ENCODE measurements at places on chromosomes 3 and 15.

DNA sequence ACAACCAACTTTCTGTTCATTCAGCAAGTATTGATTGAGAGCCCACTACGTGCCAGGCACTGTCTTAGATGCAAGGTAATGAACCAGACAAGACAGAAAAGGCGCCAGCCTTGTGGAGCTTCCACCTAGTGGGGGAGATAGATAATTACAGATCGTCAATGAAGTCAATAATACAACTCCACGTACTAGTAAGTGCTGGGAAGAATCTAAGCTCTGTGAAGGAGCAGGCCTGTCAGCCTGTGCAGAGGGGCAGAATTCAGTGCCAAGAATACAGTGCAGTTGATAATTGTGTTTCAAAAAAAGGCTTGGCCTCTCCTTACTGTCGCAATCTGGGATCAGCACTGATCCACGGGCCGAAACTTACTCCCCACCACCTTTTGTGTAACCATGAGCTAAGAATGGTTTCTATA, 186.3 kb downstream of the FEZF2 start:
- DNase-seq: no peak

GRCh38 chr15:58504674-58505234, 73.0 kb downstream of the LIPC start:
- DNase-seq: no peak

DNA sequence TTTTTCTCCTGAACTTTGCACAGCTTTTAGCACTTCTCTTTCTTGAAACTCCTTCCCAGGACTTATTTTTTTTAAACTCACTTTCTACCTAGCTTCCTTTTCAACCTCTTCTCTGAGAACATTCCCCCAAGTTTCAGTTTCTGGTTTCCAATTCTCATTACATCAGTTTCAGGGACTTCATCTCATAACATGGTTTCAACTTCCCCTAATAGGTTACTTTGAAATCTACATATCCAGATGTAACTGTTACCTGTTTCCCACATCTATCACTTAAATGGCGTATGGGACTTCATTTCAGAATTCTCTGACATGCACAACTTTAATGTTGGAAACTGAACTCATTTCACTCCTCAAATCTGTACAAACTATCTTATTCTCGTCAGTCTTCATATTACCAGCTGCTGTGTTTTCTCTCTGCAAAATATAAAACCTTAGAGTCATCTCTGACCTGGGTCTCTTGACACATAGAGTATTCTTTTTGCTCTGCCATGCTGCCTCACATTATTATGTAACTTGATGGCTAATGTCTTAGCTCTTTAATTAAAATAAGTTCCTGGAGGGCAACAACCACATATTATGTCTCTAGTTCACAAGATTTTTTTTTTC, 58.4 kb downstream of the NME9 start:
- no peak for DNase-seq

- no peak for DNase-seq
These were observed 5.1 kb downstream of the DPH6 start for GRCh38 chr15:35540885-35541284.

- no peak for DNase-seq
These were observed 84.9 kb downstream of the EDEM1 start for GRCh38 chr3:5272387-5272786.

GRCh38 chr3:61452535-61453090, 108.8 kb upstream of the PTPRG start:
- DNase-seq: no peak

DNA sequence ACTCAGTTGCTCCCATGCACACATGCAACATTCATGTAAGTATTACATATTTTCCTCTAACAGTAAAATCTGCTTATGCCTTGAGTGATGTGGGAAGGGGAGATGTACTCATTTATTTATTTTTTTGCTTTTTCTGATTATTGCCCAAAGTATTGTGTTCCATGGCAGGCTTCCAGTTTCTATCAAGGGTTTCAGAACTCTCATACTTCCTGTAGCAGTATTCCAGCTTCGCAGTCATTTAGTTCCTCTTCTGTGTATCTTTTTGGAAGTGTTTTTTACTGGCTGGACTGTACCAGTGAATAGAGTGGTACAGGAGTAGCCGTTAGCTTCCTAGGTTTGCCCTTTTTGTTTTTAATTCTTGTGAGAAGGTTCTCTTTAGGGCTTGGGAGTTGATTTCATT, 26.9 kb downstream of the RAB11A start:
- no peak for DNase-seq

DNA sequence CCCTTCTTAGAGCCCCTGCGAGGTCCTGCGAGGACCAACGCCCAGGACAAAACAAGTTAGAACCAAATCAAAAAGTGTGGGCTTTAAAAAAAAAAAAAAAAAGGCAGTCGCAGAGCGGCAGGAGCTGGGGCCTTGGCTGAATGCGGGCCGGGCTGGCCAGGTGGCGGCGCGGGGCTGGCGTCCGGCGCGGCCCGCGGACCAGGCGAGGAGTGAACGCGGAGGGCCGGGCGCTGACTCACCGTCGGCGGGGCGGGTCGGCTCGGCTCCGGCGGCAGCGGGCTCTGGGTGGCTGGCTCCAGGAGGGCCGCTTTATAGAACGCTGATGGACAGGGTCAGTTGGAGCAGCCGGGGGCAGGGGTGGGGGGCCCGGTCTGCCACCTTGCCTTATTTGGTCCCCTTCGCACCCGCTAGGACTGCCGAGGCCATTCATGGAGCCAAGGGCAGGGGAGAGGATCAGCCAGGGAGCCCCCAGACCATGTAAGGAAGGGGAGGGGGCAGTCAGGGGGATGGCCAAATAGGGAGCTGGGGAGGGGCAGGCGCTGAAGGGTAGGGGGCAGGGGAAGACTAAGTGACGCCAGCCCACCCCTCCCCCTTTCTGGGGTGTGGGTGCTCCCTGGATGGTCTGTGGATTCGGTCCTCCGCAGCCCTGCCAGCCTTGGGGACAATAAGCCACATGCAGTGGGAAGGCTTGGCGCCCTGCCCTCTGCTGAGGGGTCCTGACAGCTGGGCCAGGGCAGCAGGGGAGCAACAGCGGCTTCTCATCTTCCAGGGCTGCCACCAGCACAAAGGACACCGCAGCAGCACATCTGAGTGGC, at the start of gene ACTC1:
Gene ACTC1 (minus strand): TSS at position 283 of the 815 bp plus-strand sequence. CDS start 741 bp downstream, outside the sequence.
- no peak for DNase-seq

- peak; percentile 11 for DNase-seq
These were observed 269.5 kb downstream of the SUCLG2 start for GRCh38 chr3:67384760-67385397.

DNA sequence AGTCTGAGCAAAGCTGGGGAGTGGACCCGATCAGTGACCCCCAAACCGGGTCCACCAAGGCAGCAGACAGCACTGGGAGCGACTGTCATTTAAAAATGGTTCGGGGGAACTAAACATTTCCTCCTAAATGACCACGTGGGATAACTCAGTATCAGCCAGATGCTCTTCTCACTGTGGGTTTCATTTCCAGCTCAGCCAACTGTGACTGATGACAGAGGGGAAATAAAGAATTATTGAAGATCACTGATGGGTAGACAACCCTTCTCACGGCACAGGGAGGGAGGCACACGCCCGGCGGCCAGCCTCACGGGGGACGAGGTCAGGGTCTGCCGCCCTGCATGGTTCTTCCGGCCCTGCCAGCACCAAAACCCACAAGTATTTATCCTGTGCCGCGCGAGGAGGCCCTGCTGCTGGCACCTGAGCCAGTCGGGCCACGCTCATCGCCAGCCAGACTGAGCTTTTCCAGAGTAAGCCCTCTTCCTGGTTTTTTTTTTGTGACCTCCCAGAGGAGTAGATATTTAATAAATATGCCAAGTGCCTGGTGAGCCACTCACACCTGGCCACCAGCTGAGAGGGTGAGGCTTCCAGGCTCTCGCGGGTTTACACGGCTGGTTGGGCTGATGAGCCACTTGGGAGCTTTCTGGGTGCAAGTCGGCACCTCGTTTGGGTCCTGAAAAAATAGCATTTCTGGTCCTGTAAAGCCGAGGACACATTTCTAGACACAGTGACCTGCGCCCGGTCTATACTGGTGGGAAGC, 6.2 kb downstream of the MELTF start:
- DNase-seq: no peak

DNA sequence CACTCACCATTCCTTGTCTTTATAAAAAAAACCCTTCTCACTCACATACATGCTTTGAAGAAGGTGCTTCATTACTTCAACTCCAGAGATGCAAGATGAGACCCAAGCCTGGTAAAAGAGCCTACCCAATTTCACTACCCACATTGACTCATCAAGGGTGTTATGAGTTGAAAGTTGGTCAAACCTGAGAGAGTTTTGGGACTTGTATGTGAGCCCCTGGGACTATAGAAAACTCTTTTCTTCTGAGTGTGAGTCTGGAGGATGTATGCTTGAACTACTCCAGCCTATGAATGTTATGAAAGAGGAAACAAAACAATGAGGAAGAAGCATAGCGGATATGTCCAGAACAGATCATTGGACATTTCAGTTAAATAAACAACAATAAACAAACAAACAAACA, 106.5 kb upstream of the SATB1 start:
- no peak for DNase-seq

GRCh38 chr3:52327486-52328290, 11.6 kb downstream of the DNAH1 start:
- DNase-seq: no peak

DNA sequence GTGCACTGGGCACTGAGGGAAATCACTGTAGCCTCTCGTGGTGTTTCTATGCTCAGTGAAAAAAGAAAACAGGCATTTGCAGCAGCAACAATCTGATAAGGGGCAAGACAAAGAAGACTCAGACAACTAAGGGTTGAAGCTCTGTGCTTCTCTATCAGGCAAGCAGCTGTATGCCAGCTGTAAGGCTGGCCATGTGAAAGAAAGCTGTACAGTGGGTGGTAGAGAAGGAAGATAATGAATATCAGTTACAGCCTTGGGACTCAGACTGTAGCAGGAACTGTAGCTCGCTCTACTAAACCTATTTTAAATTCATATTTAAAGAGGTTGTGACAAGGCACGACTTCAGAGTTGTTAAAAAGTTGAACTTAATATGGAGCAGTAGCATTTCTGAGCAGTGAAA, 76.3 kb downstream of the VGLL3 start:
- DNase-seq: no peak

GRCh38 chr3:55714057-55714456, 227.0 kb upstream of the WNT5A start:
- no peak for DNase-seq

- DNase-seq: no peak
These were observed 141.1 kb upstream of the PTPRG start for GRCh38 chr3:61420136-61420759.

GRCh38 chr15:72192416-72192815, 5.2 kb downstream of the GRAMD2A start:
- DNase-seq: no peak

GRCh38 chr3:128076483-128077201, 24.4 kb downstream of the SEC61A1 start:
- no peak for DNase-seq

DNA sequence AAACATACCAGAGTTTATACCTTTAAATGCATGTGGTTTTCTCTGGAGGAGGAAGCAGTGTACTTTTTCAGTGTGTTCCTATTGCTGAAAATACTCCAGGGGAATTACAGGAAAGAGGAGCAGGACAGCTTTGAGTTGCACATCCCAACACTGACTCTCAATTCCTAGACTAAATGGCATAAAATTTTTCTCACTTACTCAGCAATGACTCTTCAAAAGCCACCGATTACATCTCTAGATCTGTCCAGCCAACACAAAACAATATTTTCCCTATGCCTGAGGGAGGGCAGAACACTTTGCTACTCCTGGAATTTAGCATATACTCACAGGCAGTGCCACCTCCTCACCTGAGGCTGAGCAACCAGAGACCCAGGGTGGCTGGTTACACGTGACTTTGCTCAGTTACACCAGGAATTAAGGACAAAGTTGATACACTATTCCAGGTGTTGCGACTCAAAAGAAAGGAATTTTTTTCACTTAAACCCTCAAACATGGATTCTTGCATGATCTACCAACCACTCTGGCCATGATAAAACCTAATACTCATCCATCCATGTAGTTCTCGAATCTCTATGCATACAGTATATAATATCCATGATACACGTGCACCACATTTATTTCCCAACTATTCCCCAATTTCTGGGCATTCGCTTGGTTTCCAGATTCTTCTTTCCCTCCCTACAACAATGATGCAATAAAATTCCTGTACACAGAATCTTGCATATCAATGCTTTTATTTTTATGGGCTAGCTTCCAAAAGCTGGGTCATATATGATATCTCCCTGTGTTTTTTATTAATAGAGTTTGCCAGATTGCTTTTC, 194.6 kb downstream of the THRB start:
- no peak for DNase-seq

DNA sequence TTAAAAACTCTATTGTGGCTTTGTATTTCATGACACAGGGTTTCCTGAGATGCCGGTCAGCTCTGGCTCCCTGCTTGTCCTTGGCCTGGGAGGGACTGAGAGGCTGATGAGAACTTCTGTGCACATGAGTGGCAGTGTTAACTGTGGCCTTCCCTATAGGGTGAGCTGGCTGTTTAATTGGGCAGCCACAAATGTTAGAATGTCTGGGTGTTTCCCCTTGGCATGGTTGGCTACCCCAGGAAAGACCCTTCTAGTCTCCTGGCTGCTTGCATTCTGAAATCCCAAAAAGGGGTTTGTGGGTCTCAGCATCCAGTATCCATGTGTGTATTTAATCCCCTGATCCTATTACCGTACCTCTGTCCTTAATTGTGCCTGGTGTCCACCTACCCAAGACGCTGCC, 3.0 kb upstream of the KLF13 start:
- no peak for DNase-seq

DNA sequence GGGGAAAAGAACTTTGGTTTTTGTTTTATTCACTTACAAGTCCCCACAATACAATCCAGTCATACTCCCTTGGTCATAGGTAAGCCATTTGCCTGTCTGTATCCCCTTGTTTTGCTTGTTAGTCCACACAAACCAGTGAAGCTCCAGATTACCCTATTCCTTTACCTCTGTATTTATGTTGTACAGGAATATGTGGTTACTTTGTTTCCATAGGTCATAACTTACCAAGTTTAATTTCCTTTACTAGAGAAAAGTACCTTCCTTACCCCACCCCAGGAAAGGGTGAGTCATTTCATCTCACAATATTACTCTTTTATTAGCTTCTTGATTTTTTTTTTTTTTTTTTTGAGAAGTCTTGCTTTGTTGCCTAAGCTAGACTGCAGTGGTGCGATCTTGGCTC, 113.4 kb upstream of the LRRFIP2 start:
- DNase-seq: no peak

GRCh38 chr3:55169161-55169560, 241.3 kb upstream of the LRTM1 start:
- no peak for DNase-seq

DNA sequence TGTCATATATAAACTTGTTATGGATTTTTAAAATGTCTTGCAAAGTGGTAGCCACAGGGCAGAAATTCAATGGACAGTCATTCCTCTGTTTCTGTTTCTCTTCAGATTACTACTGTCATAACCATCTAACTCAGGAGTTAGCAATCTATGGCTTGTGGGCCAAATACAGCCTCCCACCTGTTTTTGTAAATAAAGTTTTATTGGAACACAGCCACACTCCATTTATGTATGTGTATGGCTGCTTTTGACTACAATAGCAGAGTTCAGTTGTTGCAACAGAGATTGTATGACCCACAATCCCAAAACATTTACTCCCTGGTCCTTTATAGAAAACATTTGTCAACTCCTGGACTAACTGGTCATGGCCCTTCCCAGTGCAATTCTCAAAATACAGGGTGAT, 20.0 kb downstream of the SLC27A2 start:
- no peak for DNase-seq

- no peak for DNase-seq
These were observed 50.7 kb downstream of the UMPS start for GRCh38 chr3:124780761-124781475.
